ENCODE measurements at places on chromosomes 2 and 18.

DNA sequence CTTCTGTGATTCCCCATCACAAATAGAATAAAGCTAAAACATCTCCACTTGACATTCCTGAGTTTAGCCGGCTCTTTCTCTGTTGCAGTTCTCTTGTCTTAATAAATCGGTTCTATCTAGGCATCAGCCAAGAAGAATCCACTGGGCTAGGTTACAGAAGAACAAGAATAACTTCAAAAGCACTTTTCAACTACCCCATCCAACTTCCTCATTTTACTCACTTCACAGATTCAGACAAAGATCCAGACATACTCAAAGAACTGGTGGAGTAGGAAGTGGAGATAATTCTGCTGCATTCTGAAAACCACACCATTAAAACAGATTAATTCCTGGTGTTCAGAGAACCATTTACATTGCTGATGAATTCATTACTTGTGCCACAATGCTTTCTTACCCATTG, 9.6 kb upstream of the ALPK2 start:
- DNase-seq: no peak

DNA sequence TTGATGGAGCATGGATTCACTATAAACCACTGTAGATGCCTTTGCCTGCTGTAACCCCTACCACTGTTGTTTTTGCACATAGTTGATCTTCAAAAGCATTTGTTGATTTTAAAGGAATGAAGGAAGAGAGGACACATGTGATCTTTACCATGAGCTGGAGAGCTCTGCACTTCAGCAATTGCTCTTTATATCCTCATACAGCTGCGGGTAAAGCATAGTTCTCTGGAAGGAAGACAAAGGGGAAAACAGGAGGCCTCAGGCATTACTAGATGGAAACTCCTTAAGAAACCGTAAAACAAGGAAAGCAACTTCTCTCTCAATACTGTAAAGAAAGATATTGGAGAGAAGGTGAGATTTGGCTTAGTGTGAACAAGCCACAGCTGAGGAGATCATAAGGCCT, 60.6 kb downstream of the SCG2 start:
- DNase-seq: no peak

DNA sequence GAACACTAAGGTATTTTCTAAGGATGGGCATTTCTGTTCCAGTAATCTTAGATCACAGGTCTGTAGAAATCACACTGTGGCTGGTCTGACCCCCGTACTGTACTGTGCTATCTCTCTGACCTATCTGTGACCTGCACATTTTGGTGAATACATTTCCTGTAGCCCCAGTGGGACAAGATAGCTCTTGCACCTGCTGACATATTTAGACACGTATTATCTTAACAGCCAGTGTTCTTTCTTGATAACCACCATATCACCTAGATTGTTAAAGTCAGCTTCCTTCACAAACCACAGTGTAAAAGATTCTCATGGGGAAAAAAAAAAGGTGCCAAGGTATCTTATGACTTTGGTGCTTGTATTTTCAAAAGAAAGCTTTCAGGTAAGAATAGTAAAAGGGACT, 39.8 kb upstream of the TMEM247 start:
- DNase-seq: no peak

GRCh38 chr2:102304268-102304667, 7.1 kb upstream of the IL1RL1 start:
- no peak for DNase-seq

GRCh38 chr2:74714691-74715080, 60.6 kb downstream of the SEMA4F start:
- DNase-seq: no peak

DNA sequence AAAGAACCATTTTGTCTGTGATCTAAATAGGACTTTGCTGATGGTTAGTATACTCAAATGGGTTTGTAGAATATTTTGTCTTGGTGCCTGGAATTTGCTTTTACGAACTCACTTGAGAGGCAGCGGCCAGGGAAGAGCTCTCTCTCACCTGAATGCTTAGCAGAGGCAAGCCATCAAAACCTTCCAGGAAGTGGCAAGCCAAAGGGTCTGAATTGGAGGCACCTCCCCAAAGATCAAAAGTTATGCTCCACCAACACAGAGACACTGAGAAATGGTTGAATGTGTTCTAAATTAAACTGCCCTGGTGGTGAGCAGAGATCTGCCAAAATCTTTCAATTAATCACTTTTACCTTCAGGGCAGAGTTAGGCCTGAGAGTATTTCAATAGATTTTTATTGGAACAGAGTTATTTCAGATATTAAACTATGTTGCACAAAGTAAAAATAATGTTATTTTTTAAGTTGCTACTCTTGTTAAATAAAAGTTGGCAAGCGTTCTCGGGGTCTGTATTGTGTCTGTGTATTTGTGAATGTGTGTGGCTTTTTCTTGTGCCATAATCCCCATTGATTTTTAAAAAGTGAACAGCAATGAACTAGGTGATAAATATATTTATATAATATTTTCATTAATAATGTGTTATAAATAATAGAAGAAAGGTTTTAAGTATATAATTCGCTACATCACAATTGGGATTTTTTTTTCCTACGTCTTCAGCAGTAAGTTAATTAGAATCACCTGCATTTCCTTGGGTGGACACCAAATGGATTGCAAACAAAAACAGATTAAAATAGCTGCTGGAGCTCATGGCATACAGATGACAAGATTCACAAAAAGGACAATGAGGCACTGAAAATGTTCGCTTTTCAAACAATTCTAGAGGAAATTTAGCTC, 416.1 kb downstream of the ARHGAP15 start:
- no peak for DNase-seq

DNA sequence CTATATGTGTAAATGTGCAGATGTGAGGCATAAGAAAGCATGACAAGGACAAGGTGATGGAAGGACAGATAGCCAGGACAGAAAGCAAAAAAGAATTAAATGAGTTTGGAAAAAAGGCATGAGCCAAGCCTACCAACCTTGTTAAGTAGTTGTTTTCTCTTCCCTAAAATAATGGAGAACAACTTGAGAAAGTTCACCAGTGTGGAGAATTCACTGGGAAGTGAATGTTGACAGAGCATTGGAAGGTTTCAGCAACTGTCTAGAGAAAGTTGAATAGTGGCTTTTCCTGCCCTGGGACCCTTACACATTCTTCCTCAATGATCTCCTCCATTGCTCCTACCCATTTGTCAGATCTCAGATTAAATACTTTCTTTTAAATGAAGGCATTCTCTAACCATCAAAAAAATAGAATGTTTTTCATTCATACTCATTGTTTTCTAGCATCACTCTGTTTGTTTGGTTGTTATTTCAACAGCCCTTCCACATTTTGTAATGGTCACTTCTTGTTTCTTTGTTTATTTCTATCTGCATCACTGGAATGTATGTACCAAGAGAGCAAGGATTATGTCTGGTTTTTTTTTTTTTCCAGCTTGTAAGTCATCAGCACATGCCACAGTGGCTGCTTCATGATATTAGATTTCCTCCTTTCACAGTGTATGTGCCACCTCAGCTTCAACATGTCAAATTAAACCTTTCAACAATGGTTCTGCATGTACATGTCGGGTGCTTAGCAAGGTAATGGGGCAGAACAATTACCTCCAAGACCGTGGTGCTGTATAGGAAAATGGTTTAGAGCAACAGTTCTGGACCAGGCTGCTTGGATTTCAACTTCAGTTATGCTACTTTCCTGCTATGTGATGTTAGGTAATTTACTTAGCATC, 586.0 kb upstream of the VRK2 start:
- no peak for DNase-seq

GRCh38 chr2:45220227-45220626, 211.0 kb upstream of the SIX2 start:
- no peak for DNase-seq

- no peak for DNase-seq
Observed at GRCh38 chr2:57936216-57936615, 110.4 kb upstream of the VRK2 start.

GRCh38 chr2:213227458-213227857, 56.8 kb upstream of the SPAG16 start:
- DNase-seq: no peak

GRCh38 chr2:76316691-76317090, 606.0 kb upstream of the GCFC2 start:
- DNase-seq: no peak

DNA sequence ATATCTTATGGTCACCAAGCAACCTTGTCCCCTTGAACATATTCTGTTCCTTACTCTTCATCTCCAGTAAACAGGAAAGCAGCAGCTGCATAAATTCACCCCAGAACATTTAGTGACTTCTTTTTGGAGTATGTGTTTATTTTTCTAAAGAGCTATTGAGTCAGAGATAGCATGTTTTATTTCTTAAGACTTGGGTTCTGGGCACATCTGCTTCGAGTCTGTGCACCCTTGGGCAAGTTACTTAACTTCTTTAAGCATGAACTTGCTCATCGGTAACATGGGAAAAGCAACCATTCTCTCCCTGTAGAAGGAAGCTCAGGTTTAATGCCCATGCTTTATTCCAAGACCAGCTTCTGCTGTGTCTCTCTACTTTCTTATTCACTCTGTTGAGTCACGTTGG, 309.3 kb upstream of the MEX3C start:
- DNase-seq: no peak

GRCh38 chr18:75827751-75828287, 400.3 kb upstream of the SMIM21 start:
- DNase-seq: no peak

GRCh38 chr2:160920791-160921303, 239.4 kb upstream of the TANK start:
- DNase-seq: no peak

DNA sequence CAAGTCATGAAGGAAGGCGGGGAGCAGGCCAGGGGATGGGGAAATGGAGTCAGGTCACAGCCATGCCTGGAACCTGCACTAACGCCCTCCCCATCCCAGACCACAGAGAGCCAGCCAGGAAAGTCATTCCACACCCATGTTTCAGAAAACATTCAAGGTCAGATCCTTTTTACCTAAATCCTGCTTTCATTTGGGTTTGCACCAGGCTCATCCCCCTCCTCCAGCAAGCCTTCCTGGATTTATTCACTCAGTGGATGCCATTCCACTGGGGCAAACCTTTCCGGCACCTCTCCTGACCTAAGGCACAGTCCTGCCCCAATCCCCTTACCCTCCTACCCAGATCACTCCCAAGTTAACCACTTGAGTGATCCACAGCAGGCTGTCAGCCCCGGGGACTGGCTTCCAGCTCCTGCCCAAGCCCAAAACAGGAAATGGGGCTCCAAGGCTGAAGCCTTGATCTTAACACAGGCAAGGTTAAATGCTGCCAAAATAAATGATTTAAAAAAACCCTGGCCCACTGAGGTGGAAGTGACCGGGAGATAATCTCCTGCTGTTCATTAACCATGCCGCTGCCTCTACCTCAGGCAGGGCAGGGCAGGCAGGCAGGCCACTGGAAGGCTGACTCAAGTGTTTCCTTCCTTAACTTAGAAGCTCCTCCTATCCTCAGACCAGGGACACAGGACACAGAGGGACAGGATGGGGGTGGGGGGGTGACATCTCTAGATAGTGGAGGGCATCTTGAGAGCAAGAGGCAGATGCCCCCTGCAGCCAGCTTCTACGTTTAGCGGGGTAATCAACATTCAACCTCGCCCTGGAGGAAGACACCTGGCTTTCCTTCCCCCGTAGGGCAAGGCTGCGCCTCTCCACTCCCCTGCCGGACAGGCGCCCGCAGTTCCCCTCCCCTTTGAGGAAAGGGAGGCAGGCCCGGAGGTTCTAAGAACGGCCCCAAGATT, 1.4 kb downstream of the RAB11FIP5 start:
- peak; percentile 1 for DNase-seq

- DNase-seq: no peak
Observed at GRCh38 chr2:61978522-61978921, 73.0 kb downstream of the COMMD1 start.

DNA sequence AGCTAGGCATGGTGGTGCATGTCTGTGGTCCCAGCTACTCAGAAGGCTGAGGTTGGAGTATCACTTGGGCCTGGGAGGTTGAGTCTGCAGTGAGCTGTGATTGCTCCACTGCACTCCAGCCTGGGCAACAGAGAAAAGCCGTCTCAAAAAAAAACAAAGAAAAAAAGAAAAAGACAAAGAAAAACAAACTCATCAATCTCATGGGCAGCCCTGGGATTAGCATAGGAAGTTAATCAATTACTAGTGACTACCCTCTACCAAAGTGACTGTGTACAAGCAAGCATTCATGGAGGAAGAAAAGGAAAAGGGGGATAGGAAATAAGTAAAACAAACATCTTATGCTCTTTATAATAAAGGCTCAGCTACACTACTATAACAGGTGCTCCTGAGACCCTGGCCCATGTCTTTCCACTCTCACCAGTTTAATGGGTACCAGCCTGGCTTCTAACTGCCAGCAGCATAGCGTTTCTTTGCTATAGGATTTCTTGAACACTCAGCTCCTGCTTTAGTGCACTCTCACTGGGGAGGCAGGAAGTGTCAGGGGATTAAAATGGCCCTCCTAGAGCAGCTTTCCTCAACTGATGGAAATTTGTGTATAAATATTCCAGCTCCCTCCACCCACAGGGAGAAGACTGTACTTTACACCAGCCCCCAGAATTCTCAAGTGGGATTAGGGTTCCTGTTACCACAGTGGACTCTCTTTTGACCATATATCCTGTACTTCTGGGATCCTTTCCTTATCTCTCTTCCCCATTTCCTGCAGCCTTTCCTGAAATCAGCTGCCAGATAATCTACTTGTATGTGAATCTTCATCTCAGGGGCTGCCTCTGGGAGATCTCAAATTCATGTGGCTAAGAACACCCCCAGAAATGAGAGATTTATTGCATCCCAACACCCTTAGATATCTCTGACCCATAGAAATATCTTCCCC, 91.3 kb upstream of the GLS start:
- DNase-seq: no peak

GRCh38 chr2:31932589-31932988, 78.2 kb downstream of the MEMO1 start:
- no peak for DNase-seq

DNA sequence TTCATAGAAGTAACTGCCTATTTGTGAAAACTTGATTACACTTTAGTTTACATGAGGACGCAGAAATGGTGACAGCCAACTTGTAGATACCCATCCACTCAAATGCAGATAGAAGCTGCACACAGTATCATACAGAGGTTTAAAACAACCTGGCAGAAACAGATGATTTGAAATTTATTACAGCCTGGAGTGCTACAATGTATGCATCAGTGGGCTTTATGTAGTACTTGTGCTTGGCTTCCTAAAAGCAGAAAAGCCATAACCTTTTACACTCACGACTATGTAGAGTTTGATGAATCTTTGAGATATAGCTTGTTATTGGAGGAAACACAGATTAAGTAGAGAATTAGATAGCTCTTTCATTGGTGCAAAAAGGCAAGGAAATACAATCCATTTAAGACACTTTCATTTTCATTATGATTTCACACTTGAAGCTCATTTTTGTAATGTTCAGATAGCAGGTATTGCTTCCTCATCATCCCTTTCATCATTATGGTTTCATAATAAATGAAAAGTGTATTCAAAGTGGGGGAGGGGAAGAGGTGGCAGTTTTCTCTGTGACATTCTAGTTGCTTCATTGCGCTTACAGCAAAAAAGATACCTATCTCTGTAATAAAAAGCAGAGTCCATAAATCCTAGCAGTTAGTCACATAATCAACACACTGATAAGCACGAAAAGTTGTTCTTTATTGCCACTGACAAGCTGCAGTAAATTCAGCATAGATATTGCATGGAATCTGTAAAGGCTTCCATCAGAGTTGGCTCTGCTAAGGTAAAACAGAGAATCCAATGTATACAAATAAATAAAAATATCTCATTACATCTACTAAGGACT, 789.8 kb upstream of the FSHR start:
- no peak for DNase-seq

Measured in activated naive CD4-positive, alpha-beta T cell (primary cell).